BJ (cell line): ENCODE measurements at places on chromosomes 11 and 22.

- DNase-seq, result no peak
Observed at GRCh38 chr11:26554455-26554854, 17.6 kb downstream of the MUC15 start.

- DNase-seq, result peak; percentile 49
Observed at GRCh38 chr11:23100726-23101125, 240.5 kb upstream of the CCDC179 start.

GRCh38 chr22:23140385-23140784 lies 1.4 kb downstream of the RSPH14 start:
- no peak for DNase-seq

DNA sequence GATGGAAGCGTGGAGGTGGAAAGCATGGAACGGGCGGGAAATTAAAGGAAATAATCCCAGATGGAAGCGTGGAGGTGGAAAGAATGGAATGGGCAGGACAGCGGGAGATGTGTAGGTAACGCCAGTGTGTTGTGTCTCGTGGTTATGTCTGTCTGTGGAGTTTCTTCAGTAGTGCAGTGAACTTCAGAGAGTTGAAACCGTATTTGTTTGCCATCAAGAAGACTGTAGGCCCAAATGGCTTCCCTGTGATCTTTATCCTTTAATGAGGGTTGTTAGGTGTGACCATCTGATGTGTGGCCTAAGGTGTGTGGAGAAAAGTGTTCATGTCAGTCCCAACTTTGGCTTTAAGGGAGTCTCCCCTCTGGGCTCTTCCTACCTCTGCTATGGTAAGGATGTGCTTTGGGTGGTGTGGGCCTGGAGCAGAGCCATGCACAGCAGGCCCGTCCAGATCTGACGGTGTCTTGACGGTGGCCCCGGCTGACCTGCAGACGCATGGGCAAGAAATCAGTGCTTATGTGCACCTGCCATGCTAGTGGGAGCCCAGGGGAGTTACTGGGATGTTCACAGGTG lies 39.6 kb downstream of the AP2A2 start:
- no peak for DNase-seq

DNA sequence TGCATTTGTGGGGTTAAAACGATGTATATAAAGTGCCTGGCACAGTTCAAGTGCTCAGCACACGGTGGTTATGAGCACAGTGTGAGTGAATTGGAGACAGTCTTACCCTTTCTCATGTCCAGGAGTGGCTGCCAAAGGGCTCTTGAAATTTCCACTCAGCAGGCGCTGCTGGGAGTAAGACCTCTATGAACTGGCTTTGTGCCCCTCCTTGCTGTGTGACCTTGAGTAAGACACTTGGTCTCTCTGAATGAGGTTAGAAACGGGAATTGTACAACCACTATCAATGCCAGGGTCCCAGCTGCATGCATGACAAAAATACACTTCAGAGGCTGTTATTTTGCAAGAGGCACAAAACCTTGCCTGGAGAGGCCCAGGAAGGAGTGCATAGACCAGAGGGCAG lies 86.6 kb downstream of the TSPAN18 start:
- DNase-seq, result no peak

GRCh38 chr11:61127991-61128390 lies 25.7 kb downstream of the CD5 start:
- DNase-seq, result no peak

DNA sequence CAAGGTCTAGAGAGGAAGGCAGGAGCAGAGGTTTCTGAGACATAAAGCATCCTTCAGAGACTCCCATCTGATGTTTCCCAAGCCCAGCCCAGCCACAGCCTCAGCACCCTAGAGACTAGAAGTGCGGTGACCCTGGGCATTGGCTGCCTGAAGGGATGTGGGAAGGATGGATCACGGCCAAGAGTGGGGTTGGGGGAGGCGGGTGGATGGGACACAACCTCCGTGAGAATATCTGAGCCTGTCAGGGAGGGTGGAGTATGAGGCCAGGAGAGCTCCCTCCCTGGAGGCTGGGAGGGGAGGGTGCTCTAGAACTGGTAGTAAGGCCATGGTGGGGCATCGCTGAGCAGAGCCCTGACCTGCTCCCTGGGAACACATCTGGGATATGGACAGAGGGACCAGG lies 71.4 kb downstream of the CSNK2A3 start:
- DNase-seq, result no peak

GRCh38 chr11:116420770-116421528 lies 351.8 kb downstream of the BUD13 start:
- no peak for DNase-seq

DNA sequence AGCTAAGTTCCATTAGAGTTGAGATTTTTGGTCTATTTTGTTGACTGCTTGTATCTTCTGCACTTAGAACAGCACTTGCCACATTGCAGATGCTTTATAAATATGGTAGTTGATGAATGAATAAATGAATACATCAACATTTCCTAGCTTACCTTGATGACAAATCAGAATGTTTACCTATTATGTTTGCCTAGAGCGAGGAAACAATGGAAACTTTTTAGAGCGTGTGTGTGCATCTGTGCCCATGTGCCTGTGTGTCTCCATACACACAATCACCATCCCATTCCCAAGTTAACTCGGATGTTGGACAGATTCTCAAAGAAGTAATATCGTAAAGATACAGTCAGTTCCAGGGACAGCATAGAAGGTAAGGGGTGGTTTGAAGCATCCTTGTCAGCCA lies 139.1 kb downstream of the DBX1 start:
- no peak for DNase-seq
